Thyroid gland (tissue), 4 donors: ENCODE measurements at places on chromosomes 2 and 18. TPM values are rescaled to one million over a fixed set of nuclear protein-coding genes. Genes with fewer than 3 reads are reported as not detected.

GRCh38 chr18:44887227-44887631 lies 206.5 kb downstream of the SETBP1 start:
- H3K27ac ChIP-seq = no peak overlapping the region
- no peak overlapping the region for H3K4me3 ChIP-seq
- no peaks in the 10 kb centered on the region for H3K4me1 ChIP-seq
- no peaks in the 10 kb centered on the region for H3K27me3 ChIP-seq
- no peak for DNase-seq

DNA sequence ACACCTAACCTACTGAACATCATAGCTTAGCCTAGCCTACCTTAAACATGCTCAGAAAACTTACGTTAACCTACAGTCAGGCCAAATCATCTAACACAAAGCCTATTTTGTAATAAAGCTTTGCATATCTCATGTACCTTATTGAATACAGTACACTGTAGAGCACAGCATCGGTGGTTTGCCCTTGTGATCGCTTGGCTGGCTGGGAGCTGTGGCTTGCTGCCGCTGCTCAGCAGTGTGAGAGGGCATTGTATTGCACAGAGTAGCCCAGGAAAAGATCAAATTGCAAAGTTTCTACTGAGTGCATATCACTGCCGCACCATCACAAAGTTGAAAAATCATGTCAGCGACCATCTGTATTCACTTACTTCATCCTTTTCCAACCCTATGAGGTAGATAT lies 62.3 kb upstream of the NCK2 start:
- no peak overlapping the region for H3K27ac ChIP-seq
- no peak overlapping the region for H3K4me3 ChIP-seq
- DNase-seq = no peak
- no peaks in the 10 kb centered on the region for H3K4me1 ChIP-seq

GRCh38 chr2:133734716-133735495 lies 166.6 kb upstream of the NCKAP5 start:
- no peaks in the 10 kb centered on the region for H3K4me1 ChIP-seq
- no peak overlapping the region for H3K4me3 ChIP-seq
- H3K27ac ChIP-seq = no peak overlapping the region
- no peak for DNase-seq

DNA sequence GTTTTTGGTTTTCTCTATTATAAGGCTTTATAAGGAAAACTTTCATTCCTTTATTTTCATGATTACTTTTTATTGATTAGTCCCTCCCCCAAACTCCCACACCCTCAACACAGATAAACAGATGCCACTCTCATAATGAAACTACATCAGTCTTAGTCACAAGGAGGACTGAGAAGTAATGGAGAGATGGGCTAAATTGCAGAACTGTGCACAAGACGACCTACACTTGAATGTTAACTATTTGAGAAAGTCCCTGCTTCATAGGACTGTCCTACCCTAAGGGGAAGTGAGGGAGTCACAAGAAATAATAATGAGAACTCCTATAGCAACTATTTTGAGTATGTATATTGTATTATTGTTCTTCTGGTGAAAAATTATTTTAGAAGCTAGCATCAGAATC lies 360.8 kb downstream of the RBM43 start:
- no peaks in the 10 kb centered on the region for H3K36me3 ChIP-seq
- no peaks in the 10 kb centered on the region for H3K4me1 ChIP-seq
- no peak overlapping the region for H3K4me3 ChIP-seq
- no peak overlapping the region for H3K27ac ChIP-seq
- no peaks in the 10 kb centered on the region for H3K27me3 ChIP-seq

DNA sequence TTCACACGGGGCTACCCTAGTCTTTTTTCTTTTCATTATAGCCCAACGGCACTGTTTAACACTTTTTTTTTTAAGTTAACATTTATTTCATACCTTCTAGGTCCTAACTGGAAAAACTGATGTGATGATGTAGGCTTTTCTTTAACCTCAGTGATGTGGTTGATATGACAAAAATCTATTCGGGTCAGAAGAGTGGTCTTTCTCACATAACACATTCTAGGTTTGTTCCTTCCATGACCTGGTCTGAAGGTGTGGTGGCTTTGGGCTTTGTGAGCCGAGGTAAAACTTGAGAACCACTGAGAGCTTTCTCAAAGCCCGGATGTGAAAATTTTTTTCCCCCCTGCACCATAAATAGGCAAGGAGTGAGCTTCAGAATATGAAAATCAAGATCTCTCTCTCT lies 44.2 kb downstream of the GPD2 start:
- H3K4me1 ChIP-seq = peaks cover 11% of the 10 kb centered on the region
- H3K36me3 ChIP-seq = no peaks in the 10 kb centered on the region
- no peaks in the 10 kb centered on the region for H3K27me3 ChIP-seq
- DNase-seq = no peak
- no peak overlapping the region for H3K4me3 ChIP-seq

GRCh38 chr2:158975271-158975921 lies 7.0 kb downstream of the TANC1 start:
- H3K4me3 ChIP-seq = no peak overlapping the region
- DNase-seq = no peak
- H3K27me3 ChIP-seq = no peaks in the 10 kb centered on the region
- peaks cover 65% of the 10 kb centered on the region for H3K4me1 ChIP-seq
- H3K36me3 ChIP-seq = no peaks in the 10 kb centered on the region
- H3K27ac ChIP-seq = no peak overlapping the region

DNA sequence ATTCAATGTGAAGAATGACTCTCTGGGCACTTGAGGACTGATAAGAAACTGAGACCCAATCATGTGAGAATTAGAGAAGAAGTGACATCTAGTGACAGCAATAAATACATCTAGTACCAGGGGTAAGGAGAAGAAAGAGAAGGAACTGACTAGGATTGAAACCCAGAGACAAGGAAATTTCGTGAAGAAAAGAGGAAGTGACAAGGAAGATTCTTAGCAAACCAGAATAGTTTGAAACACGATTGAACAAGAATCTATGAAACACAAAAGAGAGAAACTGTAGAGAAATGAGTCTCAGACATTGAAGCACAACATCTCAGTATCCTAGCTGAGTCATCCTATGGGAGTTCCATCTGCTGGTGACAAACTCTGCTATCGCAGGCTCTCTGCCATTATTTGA lies 571.9 kb upstream of the PKDCC start:
- no peak overlapping the region for H3K4me3 ChIP-seq
- H3K27ac ChIP-seq = no peak overlapping the region
- H3K4me1 ChIP-seq = no peaks in the 10 kb centered on the region
- H3K27me3 ChIP-seq = no peaks in the 10 kb centered on the region
- no peak for DNase-seq

- peaks cover 5% of the 10 kb centered on the region for H3K4me1 ChIP-seq
- H3K4me3 ChIP-seq = no peak overlapping the region
- no peak overlapping the region for H3K27ac ChIP-seq
- no peaks in the 10 kb centered on the region for H3K27me3 ChIP-seq
- no peaks in the 10 kb centered on the region for H3K36me3 ChIP-seq
Observed at GRCh38 chr18:7817575-7818230, 250.6 kb downstream of the PTPRM start.

DNA sequence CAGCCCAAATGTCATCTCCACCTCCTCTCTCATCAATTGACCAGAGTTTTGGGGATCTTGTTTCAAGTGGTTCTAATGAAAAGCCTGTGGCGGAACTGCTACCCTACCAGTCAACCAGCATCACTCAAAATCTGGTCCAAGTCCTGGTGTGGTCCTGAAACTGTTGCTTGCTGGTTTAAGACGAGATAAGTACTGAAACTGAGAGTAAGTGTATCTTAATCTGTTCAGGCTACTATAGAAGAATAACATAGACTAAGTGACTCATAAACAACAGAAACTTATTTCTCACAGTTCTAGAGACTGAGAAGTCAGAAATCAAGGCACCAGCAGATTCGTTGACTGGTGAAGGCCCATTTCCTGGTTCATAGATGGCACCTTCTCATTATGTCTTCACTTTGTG lies 879 bp upstream of the GALNT5 start:
- peaks cover 11% of the 10 kb centered on the region for H3K4me1 ChIP-seq
- no peaks in the 10 kb centered on the region for H3K36me3 ChIP-seq
- DNase-seq = no peak
- no peak overlapping the region for H3K27ac ChIP-seq
- no peak overlapping the region for H3K4me3 ChIP-seq

- H3K27me3 ChIP-seq = no peaks in the 10 kb centered on the region
- no peak for DNase-seq
- H3K4me1 ChIP-seq = peaks cover 18% of the 10 kb centered on the region
Observed at GRCh38 chr2:238382381-238382781, 44.3 kb upstream of the ASB1 start.

The CLK1 gene
- 192 TPM for total RNA-seq

DNA sequence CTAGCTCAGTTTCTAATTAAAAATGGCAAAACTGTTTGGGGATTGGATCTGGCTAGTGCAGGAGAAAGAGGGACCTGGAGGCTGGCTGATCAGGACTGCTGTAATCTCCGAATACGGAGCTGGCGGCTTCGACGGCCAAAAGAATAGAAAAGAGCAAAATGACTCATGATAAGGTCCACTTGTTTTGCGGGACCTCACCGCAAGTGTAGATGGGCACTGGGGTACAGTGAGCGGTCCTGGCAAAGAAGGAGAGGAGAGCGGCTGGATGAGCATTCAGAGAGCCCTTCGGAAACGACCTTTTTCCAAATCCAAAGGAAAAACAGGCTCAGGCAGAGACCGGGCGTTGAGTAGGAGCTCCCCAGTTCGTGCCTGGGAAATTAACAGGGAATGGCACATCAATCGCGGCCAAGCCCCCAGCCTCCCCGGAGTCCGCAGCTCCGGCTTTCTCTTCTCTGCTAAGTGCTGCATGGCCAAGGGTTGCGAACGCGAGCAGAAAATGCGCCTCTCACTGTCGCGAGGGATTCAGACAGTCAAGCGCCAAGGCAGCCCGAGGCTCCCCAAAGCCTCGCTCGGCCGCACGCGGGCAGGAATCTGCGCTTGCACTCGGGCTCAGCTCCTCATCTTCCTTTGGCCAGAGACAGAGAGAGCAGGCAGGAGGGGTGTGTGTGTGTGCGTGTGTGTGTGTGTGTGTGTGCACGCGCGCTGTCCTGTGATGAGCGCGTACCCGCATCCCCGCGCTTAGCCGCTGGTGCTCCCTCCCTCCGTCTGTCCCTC lies 1.8 kb downstream of the DCC start:
- DNase-seq = no peak
- H3K27ac ChIP-seq = no peak overlapping the region
- H3K4me3 ChIP-seq = no peak overlapping the region
- no peaks in the 10 kb centered on the region for H3K27me3 ChIP-seq
- no peaks in the 10 kb centered on the region for H3K36me3 ChIP-seq
- no peaks in the 10 kb centered on the region for H3K4me1 ChIP-seq

GRCh38 chr2:210553373-210553772 lies 3.0 kb upstream of the CPS1 start:
- no peaks in the 10 kb centered on the region for H3K27me3 ChIP-seq
- no peaks in the 10 kb centered on the region for H3K4me1 ChIP-seq
- H3K36me3 ChIP-seq = no peaks in the 10 kb centered on the region

The ANKRD30BL gene
- total RNA-seq = 0.81 TPM

The CXCR4 gene
- 7.1 TPM for total RNA-seq

DNA sequence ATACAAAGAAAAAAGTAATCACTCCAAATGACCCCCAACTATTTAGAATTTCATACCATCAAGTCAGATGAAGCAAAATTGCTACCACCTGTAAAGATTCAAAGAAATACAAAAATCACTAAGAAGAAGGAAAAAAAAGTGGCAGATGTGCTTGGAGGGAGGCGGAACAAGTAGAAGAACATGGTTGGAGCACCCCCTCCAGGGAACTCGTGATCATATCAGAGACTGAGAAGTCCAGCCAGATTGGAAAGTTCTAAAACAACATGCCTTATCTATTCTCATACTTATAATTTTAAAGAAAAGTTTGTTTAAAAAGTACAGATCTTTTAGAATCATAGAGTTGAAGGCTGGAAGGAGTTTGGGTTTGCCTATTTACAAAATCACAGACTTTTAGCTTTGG lies 113.4 kb upstream of the CYP26B1 start:
- H3K4me3 ChIP-seq = no peak overlapping the region
- H3K36me3 ChIP-seq = no peaks in the 10 kb centered on the region
- H3K4me1 ChIP-seq = no peaks in the 10 kb centered on the region
- no peaks in the 10 kb centered on the region for H3K27me3 ChIP-seq
- DNase-seq = no peak

DNA sequence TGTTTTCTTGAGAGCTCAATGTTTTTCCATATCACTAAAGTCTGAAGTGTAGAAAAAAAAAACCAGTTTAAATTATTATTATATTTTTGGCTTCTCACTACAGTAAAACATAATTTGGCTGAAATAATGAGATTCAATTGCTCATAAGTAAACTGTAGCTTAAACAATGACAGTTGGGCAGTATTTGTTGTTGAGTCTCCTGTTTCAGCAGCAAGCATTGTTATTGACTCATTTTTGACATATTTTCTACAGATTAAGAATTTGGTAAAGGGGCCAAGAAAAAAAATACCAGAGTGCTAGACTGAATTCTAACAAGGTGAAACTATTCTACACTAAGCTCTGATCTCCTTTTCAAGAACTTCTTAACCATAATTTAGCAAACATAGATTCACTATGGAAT lies 2070.4 kb upstream of the CELF4 start:
- H3K27ac ChIP-seq = no peak overlapping the region
- no peaks in the 10 kb centered on the region for H3K4me1 ChIP-seq
- no peak for DNase-seq
- H3K4me3 ChIP-seq = no peak overlapping the region
- no peaks in the 10 kb centered on the region for H3K27me3 ChIP-seq

DNA sequence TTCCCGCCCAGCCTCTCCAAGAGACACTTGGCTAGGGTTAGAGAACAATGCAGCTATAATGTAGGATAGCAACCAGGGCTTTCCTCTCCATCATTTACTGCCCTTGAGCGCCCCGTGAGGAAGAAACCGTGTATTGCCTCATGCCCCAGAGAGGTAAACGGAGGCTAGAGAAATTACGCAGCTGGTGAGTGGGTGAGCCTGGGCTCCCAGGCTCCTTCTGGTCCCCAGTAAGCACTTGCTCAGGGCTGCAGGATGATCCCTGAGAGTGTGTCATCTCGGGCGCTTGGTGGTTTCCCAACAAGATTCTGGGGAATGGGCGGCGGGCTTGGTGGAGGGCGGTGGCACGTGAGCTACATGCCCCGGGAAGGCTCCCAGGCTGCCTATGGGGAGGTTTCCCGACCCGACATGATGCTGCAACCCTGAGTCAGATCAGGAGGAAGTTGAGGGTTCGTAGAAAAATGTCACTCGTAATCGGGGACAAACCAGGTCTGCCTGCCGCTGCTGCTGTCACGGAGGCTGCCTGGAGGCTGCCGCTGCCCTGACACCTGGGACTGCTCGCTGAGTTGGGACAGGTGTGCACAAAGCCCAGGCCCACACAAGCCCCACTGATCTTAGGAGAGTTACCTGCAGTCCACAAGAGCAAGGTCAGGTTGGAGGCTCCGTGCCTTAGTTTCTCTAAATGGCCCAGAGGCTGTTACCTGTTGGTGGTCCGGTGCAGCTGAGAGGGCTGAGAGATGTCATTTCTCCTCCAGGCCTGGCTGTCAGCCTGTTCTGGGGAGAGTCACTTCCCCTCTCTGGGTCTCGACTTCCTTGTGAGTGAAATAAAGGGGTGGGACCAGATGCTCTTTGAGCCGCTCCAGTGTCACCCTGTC lies at the start of gene GPR55:
TSS of gene GPR55 (minus strand) at position 773 of the 872 bp plus-strand sequence. CDS start 14,280 bp downstream, outside the sequence.
- no peak within 1 kb of the TSS for H3K27ac ChIP-seq
- no peaks in the 10 kb centered on the region for H3K36me3 ChIP-seq

- DNase-seq = no peak
- no peak overlapping the region for H3K4me3 ChIP-seq
- no peaks in the 10 kb centered on the region for H3K36me3 ChIP-seq
- H3K27ac ChIP-seq = no peak overlapping the region
- peaks cover 16% of the 10 kb centered on the region for H3K4me1 ChIP-seq
- no peaks in the 10 kb centered on the region for H3K27me3 ChIP-seq
Observed at GRCh38 chr18:49013961-49014604, 63.3 kb upstream of the SMAD7 start.

GRCh38 chr2:241112592-241112991 lies 10.5 kb upstream of the MTERF4 start:
- H3K27ac ChIP-seq = no peak overlapping the region
- no peaks in the 10 kb centered on the region for H3K4me1 ChIP-seq
- DNase-seq = no peak
- H3K36me3 ChIP-seq = no peaks in the 10 kb centered on the region

The IL18RAP gene
- total RNA-seq = 2.7 TPM

The INSIG2 gene
- total RNA-seq = 17.4 TPM

The CFAP65 gene
- total RNA-seq = 1.3 TPM
